ENCODE measurements at places on chromosomes 7 and 10. TPM values are rescaled to one million over a fixed set of nuclear protein-coding genes. Genes with fewer than 3 reads are reported as not detected.

DNA sequence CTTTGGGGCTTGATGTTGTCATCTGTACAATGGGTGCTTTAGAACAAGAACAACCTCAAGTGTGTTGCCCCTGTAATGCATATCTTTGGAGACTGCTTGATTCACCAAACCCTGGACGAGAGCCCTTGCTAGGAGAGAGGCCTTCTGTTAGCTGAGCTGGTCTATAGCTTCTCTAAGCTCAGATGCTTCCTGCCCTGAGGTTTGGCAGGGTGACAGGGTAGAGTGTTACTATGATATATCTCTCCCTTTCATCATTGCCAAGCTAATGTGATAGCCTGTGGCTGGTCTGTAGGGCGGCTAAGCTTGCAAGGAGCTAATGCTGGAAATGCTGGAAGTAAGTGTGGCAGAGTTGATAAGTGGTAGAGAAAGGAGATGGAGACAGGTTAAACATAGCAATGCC is 364.1 kb downstream of the RPS24 start:
- DNase-seq, result no peak

- no peak for DNase-seq
Measured at GRCh38 chr7:25855854-25856782, 295.9 kb upstream of the NFE2L3 start.

GRCh38 chr10:101216207-101217043 is 12.8 kb downstream of the LBX1 start:
- no peak for DNase-seq

DNA sequence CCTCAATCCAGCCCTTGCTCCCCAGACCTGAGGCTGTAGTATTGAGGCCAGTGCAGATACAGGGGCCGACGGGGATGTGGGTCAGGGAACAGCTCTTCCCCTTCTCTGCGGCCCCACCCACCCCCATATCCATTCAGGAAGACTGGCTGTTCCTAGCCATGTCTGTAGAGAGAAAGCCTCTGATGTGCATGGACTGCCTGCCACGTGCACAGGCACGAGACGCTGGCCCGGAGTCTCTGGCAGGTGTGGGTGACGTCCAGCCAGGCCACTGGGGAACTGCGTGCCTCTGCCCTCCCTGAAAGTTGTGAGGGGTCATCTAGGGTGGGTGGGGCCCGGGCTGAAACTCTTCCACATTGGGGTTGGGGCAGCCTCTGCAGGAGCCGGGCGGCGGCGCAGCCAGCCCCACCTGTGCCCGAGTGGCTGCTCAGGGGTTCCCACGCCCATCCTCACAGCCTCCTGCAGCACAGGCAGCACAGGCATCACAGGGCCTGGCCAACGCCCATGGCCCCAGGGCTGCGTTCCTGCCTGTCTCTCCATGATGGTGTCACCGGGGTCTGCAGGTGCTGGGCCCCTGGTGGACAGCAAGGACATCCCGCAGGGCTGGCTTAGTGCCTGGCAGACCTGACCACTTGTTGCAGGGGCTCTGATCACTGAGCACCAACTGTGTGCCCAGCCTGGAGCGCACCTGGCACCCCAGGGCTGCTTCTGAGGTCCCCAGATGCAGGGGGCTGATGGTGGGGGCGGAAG is 27.5 kb downstream of the MICALL2 start:
- DNase-seq, result no peak

DNA sequence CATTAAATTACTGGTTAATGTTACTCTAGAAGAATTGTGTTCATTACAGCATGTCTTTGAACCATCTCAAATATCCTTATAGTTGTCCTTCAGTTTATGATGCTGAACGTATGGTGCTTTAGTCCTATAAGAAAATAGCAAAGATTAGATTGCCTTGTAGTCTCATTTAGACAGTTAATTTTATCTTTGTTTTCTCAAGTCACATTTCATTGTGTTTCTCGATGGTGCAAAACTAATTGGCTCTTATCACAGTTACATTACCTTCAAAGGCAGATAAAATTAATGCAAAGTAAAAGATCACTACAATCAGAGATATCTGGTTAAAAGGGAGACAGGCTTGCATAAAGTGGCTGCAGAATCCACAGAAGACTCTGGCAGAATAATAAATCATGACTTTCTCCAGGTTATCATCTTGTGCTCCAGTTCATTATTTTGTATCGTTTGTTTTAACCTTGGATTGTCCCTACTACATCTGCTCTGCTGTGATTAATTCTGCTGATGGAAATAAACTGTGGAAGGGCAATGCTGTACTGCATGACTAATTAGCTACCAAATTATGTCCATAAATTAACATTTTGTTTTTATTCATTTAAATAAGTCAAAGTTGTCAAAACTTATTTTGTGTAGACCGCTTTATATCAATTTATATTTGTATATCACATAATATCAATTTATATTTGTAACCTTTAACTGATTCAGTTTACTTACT is 24.2 kb downstream of the PRPS1L1 start:
- no peak for DNase-seq

DNA sequence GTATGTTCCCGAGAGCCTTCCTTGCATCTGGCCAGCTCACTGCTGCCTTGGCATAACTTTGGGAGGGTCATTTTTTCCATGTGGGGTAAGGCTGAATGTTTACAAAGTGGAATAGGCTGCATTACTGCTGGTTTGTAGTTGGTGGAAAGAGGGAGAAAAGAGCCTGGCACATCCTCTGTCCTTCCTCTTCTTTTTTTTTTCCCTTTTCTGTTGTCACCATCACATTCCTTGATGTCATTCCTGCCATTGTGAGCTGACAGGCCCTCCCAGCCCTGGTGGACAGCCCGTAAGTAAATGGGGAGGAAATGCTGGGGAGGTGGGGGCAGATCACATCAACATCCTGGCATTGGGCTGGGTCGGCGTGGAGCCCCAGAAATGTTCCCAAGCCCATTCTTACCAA is at the start of gene GARIN1A:
TSS of gene GARIN1A (plus strand) at position 301 of the 400 bp plus-strand sequence. CDS start 106 bp downstream, outside the sequence.
- no peak for DNase-seq

DNA sequence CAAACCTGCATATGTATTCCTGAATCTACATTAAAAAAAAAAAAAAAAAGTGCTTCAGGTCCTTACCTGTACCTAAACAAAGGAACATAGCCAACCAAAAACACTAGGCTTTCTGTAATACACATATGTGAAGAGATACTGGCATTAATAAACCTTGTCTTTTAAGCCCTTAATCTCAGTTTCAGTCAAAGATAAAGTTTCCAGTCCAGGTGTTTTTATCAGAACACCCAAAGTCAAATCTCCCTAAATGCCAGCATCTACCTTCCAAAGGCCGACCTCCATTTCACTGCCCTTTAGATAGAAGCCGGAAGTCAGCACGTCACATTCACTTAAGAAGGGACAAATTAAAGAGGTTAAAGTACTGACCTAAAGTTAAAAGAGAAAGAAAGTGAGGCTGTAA is 79.8 kb upstream of the NEBL start:
- no peak for DNase-seq

- DNase-seq, result peak; percentile 34
Measured at GRCh38 chr10:91681361-91682276, 48.7 kb upstream of the PPP1R3C start.

DNA sequence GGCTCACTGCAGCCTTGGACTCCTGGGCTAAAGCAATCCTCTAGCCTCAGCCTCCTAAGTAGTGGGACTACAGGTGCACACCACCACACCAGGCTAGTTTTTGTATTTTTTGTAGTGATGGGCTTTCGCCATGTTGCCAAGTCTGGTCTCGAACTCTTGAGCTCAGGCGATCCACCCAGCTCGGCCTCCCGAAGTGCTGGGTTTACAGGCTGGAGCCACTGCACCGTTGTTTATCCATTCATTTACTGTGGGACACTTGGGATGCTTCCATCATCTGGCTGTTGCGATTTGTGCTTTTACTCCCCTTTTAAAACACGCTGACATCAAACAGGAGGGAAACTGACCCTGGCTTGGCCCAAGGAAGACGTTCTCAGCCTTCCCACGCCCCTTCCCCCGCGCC is 30.5 kb upstream of the SMARCD3 start:
- DNase-seq, result no peak

DNA sequence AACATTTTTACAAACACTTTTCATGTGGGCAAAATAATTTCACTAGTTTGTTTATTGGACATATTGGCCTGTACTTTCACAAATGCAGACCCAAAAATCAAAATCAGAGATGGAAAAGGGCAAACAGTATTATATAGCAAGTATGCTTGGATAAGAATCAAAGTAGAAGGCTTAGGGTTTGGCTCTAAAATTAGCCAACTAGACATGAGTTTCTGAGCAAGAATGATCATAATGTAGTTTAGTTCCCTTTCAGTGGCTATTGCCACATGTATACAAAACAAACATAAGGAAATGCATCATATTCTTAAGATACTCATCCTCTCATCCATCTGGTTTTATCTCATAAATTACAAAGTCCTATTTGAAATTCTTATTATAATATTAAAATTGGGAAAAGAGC is 132.5 kb downstream of the IMMP2L start:
- no peak for DNase-seq

- no peak for DNase-seq
Measured at GRCh38 chr7:151864561-151864960, 12.4 kb downstream of the PRKAG2 start.

DNA sequence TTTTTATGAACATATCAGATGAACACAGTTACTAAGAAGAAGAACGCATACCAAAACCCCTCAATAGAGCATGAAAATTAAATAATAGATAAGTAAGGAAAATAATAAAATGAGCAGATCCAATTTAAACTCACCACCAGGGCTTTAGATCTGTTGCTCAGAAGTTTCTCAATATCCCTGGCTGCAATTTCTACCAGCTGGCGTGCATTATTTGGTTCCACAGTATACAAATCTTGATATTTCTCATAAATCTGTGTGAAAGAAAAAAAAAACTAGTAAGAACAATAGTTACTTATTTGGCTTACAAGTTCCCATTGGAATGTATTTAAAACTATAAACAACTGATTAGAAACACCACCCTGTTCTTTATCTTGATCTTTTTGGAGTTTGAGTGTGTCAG is 108.6 kb downstream of the CACNA2D1 start:
- DNase-seq, result no peak

GRCh38 chr10:78896159-78896928 is 172.4 kb upstream of the ZMIZ1 start:
- DNase-seq, result no peak

DNA sequence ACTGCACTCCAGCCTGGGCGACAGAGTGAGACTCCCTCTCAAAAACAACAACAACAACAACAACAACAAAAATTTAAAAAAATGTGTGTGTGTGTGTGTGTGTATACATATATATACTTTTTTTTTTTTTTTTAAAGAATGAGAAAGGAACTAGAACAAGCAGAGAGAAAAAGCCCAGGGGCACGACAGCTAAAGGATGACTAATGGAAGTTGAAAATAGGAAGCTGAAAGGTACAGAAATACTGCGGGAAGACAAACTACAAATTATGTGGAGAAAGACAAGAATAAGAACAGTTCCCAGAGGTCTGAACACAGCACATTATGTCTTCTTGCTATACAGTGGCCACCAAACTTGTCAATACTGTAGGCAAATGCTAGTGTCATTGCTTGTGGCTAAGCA is 141.9 kb upstream of the PRSS1 start:
- DNase-seq, result no peak

Gene ABCB8
- total RNA-seq, result 22.8 TPM

Gene PSMC2
- 95.0 TPM for total RNA-seq

Gene TMEM139
- total RNA-seq, result not detected

Gene TUBAL3
- total RNA-seq, result not detected
